CD8-positive, alpha-beta T cell (primary cell): ENCODE measurements at places on chromosomes 12 and 14.

DNA sequence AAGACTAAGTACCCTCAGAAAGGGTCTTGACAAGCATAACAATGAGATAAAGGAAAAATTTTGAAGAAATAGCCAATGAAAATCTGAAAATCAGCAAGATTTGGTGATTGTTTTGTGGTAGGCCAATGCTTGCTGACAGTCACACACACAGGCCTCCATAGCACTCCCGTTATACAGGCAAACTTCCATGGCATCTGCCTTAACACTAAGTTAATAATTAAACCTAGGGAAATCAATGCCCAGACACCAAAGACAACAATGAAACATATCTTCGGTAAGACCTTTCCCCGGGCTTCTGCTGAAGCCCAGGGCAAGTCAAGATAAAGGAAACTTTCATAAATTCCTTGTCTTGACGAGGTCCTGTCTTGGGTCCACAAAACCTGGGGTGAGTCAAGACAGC lies 18.6 kb upstream of the RERGL start:
- no peak for DNase-seq

DNA sequence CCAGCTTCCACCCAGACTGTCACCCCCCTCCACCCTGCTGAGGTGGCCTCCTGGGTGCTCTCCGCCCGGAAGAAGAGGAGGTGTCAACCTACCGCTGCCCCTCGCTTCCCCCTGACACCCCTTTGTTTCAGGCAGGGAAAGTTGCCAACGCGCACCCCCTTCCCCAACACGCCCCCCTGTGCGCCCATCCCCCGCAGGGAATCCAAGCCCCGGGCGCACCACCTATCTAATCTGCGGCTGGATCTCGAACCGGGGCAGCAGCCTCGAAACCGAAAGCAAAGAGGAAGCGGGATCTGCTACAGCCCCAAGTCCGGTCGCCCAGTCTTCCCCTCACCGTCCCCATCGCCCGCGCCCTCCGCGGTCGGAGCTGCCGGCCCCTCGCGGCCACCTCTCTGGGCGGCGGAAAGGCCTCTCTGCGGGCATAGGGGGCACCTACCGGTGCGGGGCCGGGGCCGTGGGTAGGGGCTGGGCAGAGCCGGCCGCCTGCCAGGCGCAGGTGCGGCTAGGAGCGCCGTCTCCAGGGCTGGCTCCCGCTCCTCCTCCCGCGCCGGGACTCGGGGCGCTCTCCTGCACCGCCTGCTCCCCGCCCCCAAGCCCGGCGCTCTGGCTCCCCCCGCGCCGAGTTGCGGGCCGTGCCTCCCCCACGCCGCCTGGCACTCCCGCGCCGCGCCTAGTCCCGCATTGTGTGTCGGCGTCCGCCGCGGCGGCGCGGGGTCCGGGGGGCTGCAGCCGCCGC lies 18.3 kb upstream of the PLEKHH1 start:
- peak; percentile 11 for DNase-seq

DNA sequence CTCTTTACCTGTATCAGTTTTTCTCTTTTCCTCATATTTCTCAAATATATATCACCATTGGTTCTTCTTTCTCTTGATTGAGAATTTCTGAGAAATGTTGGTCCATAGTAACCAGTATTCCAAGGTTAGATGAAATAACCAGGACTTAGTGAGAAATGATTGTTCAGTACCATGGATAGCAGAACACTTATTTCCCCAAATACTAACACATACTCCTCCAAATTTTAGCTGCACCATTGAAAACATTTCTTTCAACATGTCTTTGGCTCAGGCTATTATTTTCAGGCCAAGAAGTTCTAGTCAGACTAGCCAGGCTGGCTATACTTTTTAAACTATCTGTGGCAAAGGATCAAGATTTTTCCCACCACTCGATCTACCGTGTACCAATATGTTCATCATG lies 113.3 kb downstream of the PTPRO start:
- no peak for DNase-seq

DNA sequence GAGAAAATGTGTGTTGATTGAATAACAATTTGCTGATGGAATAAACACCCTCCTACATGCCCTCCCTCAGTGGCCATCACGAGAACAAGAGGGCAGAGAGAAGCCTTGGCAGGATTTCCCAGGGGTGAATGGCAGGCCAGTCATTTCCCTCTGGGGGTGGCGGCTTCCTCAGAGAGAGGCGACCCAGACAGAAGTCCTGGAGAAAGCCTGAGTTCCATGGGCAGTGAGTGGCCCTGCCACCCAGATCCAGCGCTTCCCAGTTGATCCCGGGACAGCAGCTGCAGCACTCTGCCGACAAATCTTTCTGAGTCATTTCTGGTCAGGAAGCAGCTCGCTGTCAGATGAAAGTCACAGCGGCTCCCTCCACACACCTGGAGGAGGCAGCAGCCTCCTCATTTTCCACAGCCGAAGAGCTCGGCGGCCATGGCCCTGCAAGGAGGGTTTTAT lies 123.0 kb downstream of the SCARB1 start:
- DNase-seq: no peak

- no peak for DNase-seq
Observed at GRCh38 chr14:101352567-101352966, 208.7 kb upstream of the DIO3 start.

DNA sequence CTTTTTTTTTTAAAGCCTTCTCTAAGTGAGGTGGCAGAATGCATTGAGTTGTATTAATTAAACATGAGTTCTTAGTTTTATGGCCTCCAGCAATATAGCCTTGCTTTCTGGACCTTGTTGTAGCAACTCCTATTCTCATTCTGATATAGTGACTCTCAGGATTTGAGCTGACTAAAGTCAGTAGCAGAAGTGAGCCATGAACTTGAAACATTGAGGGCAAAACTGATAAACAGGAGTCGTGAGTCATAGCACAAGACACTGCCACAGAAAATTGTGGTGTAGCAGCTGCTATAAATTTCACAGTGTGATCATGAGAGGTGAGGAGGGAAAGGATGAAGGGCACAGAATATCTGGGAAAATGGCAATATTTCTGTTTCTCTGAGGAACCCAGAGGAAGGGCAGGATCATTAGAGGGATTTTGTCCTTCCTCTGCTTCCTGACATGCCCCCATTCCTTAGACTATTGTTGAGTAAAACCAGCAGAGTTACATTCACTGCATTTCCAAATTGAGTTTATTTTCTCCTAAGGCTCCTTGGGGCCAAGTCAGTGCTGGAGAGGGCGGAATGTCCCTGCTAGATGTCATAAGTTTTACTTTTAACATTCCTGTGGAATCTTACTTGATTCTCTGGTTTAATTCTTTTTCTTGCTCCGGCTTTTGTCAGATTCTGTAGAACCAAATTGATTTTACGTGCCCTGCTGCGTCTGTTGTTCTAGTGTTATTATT lies 7.5 kb downstream of the KLRG1 start:
- peak; percentile 56 for DNase-seq

DNA sequence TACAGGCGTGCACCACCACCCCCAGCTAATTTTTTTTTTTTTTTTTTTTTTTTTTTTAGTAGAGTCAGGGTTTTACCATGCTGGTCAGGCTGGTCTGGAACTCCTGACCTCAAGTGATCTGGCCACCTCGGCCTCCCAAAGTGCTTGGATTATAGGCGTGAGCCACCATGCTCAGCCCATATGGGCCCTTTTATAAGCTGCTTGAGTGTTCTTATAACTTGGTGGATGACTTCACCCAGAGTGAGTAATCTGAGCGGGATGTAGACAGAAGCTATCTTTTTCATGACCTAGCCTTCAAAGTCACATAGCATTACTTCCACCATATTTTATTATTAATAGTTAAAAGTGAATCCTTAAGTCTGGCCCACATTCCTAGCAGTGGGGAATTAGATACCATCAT lies 16.4 kb downstream of the BBOF1 start:
- DNase-seq: no peak

- DNase-seq: no peak
Observed at GRCh38 chr12:65860600-65860999, 36.3 kb downstream of the HMGA2 start.

GRCh38 chr12:1929985-1930802 lies 11.7 kb upstream of the CACNA2D4 start:
- DNase-seq: peak; percentile 43

DNA sequence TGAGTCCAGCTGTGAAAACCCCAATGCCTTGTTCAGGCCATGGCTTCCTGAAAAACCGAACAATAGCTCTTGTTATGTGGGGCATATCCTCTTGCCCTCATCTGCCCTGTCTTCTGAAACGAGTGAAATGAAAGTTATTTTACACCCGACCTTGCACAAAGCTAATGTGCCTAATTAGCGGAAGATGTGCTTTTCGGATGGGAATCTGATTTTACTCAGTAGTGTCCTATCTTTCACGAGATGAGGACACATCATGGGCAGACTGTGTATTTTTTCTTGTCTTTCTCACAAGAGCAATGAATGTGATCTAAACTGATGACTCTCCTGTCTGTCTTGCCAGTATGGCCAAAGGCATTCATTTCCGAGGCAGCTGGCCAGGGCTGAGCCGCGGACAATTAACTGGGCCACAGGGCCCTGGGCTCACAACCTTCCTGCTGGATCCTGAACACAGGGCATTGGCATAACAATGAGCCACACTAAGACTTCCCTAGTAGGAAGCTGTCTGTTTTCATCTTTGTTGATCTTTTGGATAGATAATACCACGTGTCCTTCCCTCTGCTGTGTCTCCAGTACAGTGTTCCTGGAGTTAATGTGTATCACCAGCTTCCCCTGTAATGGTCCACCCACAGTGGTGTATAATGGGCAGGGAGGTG lies 86.0 kb upstream of the HIF1A start:
- DNase-seq: no peak

GRCh38 chr12:121214166-121214777 lies 4.3 kb downstream of the P2RX4 start:
- no peak for DNase-seq

- no peak for DNase-seq
Observed at GRCh38 chr14:76997257-76997970, 31.1 kb downstream of the IRF2BPL start.

GRCh38 chr12:51766067-51766676 lies 82.3 kb downstream of the FIGNL2 start:
- DNase-seq: no peak
